CD4-positive, alpha-beta T cell treated with Interleukin-6 for 4 hours (primary cell): ENCODE measurements at places on chromosomes 3 and 15.

DNA sequence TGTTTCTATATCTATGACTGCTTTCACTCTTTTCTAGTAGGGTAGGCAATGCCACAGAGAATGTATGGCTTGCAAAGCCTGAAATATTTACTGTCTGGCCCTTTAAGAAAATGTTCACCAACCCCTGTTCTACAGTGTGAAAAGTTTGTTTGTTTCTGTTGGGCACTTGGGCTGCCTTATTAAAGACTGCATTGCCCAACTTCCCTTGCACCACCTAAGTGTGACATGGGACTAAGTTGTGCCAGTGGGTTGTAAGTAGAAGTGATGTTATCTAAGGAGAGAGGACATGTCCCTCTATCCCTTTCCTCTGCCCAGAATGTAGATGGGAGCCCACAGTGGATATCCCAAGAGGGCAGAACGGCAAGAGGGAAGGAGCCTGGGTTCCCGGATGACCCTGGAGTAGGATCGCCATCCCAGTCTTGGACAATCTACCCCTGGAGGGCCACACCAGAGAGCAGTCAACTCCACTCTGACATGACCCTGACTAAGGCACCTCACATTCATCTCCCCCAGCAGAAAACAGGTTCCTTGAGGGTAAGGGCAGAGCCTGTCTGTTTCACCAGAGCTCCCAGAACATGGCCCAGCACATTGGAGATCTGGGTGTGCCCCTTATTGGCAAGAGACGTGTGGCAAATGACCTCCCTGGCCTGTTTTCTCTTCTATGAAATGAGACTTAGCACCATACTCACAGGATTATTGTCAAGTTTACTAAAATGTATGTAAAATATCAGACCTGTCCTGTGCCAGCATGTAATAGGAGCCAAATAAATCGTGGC, 138.8 kb downstream of the SMAD6 start:
- no peak for DNase-seq

GRCh38 chr15:31375772-31376171, 49.1 kb downstream of the KLF13 start:
- DNase-seq = no peak

- no peak for DNase-seq
Observed at GRCh38 chr3:160134964-160135363, 90.3 kb upstream of the C3orf80 start.

DNA sequence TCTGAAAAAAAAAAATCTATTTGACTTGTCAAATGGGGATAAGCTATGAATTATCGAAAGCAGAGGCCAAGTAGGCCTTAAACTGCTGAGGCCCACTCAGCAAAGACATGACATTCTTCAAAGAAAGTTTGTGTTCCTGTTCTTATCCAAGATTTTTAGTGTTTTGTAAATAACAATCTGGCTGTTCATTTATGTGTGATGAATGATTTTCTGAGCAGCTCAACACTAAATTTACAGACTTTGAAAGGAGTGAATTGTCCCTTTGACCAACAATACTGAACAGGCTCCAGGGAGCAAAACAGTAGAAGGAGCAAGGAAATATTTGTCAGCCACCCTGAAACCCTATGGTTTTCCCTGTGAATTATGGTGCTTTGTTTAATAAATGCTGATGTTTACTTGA, 512.6 kb upstream of the NAALADL2 start:
- DNase-seq = no peak

DNA sequence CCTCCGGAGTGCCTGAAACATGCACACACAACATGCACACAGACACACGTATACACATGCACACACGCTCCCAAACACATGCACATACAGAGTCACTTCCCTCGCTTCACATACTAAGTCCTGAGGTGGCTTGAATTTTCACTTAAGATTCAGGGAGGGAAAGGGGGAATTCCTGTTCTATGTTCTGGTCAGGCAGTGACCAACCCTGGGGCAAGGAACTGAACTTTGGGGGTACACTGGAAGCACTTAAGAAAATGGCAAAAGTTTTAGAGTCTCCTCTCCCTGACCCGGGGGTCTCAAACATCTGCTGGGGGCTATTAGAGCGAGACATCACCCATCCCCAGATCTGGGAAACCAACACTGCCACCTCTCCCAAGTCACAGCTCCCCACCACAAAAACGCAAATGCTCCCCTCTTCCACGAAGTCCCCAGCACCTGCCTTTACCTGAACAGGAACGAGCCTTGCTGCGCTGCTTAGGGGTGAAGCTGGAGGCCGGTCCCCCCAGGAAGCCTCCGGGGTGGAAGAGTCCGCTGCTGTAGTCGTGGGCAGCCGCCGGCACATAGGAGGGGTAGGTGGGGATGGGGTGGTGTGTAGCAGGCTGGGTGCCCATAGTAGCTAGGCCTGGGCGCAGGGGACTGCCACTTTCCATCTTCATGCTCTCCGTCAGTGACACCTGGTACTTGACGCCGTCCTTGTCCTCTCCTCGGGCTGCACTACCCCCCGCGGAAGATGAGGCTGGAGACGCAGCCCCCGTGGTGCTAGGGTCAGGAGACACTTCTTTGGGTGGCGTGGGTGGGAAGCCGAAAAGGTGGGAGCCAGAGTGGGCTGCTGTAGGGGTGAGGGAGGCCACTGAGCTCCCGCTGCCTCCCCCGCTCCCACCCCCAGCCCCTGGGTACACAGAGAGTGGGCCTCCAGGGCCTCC, 7.5 kb downstream of the GATA2 start:
- DNase-seq = no peak

- DNase-seq = no peak
Observed at GRCh38 chr3:146550070-146550615, 5.7 kb upstream of the PLSCR1 start.

DNA sequence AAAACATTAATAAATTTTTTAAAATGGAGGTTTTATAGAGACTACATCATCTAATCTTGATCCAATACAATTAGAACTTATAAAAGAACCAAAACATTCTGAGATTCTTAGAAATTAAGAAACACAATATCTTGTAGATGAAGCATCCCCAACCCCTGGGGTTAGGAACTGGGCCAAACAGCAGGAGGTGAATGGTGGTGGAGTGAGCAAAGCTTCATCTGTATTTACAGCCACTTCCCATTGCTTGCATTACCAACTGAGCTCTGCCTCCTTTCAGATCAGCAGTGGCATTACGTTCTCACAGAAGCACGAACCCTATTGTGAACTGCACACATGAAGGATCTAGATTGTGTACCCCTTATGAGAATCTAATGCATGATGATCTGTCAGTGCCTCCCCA, 36.3 kb downstream of the KNL1 start:
- no peak for DNase-seq

DNA sequence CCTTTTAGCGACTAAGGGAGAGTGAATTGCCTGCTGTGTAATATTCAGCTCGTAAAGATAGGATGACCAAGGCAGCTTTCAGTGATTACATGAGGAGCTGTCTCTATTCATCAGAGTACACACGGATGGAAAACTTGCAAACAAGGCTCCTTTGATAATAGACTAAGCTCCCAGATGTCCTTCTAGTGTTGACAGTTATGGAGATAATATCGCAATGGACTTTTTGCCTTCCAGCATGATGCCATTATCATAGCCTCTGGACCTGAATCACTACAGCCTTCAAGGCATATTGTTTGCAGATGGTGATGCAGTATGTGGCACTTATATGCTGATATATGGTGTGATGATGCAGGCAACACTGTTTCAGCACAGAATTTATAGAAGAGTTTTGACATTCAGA, 93.9 kb downstream of the ECT2 start:
- DNase-seq = no peak

- DNase-seq = no peak
Observed at GRCh38 chr3:171828902-171829770, 14.0 kb upstream of the TMEM212 start.

- DNase-seq = no peak
Observed at GRCh38 chr15:101056366-101057334, 137.5 kb downstream of the LRRK1 start.
